ENCODE measurements at places on chromosomes 1 and 21.

DNA sequence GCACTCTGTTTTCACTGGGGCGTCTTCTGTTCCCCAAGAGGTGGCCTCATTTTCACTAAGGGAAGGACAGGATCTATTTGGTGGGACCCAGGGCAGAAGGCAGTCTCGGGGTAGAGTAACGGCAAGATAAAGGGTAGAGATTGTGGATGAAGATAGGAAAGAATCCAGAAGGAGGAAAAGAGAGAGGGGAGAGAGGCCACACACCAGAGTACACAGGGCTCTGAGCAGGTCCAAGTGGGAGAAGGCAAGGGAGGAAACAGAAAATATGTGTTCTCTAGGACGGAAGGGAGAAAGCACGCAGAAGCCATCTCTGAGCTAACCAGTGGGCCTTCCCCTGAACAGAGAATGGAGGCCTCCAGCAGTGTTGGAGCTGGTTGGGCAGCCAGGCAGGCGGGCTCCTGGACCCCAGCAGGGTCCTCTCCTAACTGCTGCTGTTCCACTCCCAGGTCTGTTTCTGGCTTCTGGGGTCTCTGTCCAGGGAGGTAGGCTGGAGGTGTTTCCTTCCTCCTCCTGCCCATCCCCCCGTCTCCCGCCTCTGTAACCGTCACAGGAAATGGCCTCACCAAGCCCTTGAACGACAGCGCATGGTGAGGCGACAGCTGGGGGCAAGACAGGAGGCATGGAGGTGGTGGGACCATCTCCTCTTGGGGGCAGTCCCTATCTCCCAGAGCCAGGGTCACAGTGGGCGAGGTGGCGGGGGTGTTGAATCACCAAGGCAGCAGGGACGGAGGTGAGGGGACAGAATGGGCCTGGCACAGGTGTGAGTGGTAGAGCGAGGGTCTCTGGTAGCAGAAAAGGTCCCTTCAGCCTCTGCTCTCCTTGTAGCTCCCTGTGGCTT lies 649 bp downstream of the PTPN7 start:
- no peak for DNase-seq

GRCh38 chr1:98705591-98705990 lies 44.1 kb downstream of the SNX7 start:
- no peak for DNase-seq

DNA sequence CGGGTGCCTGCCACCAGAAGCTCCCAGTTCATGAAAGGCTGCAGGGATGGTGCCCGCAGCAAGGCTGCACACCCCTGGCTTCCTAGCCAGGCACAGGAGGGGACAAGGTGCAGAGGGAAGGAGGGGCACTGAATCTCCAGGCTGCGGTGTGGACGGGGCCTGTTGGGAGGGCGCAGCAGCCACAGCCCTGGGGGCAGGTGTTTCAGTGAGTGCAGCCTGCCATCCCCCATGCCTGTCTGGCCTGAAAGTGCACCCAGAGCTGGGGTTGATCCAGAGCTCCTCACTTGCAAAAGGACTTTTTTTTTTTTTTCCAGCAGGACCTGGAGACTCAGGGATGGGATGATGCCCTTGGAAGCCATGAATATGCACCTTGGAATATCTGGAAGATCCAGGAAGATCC lies 153.7 kb upstream of the C1orf174 start:
- DNase-seq = no peak

- no peak for DNase-seq
These were observed 81.0 kb downstream of the GLIS1 start for GRCh38 chr1:53657891-53658396.

GRCh38 chr1:150160964-150161621 lies 11.4 kb downstream of the PLEKHO1 start:
- peak; percentile 29 for DNase-seq

DNA sequence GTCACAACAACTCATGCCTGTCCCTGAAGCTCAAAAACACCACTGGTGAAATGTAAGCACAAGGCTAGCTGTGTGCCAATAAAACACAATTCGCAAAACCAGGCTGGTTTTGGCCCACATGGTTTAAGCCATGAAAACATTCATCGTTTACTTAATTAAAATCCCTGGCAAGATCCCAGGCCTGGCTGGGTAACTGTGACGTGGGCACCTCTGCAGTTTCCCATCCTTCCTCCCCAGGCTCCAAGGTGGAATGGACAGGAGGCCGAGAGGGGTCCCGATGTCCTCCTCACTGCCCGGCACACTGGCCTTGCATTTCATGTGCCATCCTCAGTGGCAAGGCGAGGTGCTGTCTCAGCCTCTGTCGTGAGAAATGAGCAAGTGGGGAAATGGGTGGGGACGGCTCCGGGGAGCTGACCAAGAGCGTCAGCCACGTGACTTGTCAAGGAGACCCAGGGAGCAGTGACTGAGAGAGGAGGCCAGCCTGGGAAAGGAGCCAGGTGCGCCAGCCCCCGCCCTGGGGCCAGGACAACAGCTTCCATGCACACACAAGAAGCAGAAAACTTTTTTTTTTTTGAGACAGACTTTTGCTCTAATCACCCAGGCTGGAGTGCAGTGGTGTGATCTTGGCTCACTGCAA lies 153.1 kb upstream of the RAB4A start:
- no peak for DNase-seq

- peak; percentile 87 for DNase-seq
These were observed 8.3 kb upstream of the SLC2A1 start for GRCh38 chr1:42966688-42967612.

- no peak for DNase-seq
These were observed 190.5 kb downstream of the PTPRC start for GRCh38 chr1:198829356-198829755.

DNA sequence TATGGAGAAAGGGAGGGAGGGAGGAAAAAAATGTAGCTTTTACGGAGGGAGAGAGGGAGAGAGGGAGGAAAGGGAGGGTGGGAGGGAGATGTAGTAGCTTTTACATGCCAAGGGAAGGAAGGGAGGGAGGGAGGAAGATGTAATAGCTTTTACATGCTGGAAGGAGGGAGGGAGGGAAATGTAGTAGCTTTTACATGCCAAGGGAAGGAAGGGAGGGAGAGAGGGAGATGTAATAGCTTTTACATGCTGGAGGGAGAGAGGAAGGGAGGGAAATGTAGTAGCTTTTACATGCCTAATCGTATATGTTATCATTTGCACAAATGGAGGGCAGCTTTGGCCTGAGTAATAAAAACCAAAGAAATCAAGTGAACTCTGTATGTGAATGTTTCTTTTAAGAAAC lies 35.6 kb downstream of the EEIG2 start:
- DNase-seq = no peak

GRCh38 chr1:19369396-19370090 lies 57.4 kb downstream of the SLC66A1 start:
- DNase-seq = no peak

GRCh38 chr1:15948091-15948591 lies 27.8 kb downstream of the ZBTB17 start:
- DNase-seq = no peak

GRCh38 chr1:194167956-194168640 lies 981.7 kb upstream of the B3GALT2 start:
- DNase-seq = no peak

GRCh38 chr1:209783386-209783785 lies 973 bp downstream of the C1orf74 start:
- DNase-seq = no peak

- DNase-seq = no peak
These were observed 4.2 kb upstream of the ZNF496 start for GRCh38 chr1:247335882-247336281.

GRCh38 chr1:55213151-55213884 lies 1.8 kb downstream of the USP24 start:
- no peak for DNase-seq

DNA sequence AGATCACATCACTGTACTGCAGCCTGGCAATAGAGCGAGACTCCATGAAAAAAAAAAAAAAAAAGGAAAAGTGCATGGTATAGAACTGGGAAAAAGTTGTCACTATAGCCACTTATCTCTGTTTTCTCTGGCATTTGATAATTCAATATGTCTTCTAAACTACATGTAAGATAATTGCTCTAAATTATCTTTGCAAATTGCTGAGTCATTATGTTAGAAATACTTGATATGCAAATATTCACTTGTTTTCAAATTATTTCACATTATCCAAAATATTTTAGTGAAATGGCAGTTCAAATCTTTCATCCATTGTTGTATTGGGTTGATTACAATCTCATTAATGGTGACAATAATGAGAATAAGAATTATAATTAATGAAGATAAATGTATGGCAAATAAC lies 1455.1 kb downstream of the KCNT2 start:
- DNase-seq = no peak

DNA sequence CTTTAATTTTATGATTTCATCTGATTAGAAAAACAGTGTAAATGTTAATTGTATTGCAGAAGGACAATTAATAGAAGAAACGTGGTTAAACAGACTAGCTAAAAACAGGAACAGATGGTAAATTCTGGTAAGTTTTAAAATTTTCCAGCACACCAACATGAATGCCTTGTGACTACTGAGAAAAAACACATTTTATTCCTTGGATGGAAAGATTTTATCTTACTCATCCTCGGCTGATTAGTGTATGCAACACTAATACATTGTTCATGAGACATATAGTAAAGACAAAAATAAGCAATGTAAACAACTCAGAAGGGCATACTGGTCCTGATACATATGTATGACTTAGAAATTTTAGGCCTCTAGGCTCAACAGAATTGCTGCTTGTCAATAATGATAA lies 4.9 kb upstream of the AK5 start:
- DNase-seq = no peak

- no peak for DNase-seq
These were observed 27.0 kb upstream of the TIAM1 start for GRCh38 chr21:31370893-31371544.

DNA sequence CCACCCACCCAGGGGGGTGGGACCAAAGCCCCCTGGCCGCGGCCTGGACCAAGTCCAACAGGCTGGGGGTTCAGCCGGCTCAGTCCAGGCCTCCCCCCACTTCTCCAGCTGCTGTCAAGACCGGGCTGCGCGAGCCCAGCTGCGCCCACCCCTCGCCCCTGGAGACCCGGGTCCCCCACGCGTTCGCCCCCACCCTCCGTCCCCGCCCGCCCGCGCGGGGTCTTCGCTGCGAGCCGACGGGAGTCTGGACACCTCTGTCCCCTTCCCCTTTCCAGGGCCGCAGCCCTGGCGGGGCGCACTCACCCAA lies 253 bp downstream of the RAP1GAP start:
- DNase-seq = no peak

- DNase-seq = no peak
These were observed 87.7 kb downstream of the TGFBR3 start for GRCh38 chr1:91798241-91798648.

- no peak for DNase-seq
These were observed 80.7 kb downstream of the DNTTIP2 start for GRCh38 chr1:93798291-93798690.

- DNase-seq = no peak
These were observed 27.5 kb upstream of the SLAMF6 start for GRCh38 chr1:160550572-160551034.

Measured in kidney glomerular epithelial cell (primary cell).